ENCODE measurements at places on chromosomes 1 and 21.

DNA sequence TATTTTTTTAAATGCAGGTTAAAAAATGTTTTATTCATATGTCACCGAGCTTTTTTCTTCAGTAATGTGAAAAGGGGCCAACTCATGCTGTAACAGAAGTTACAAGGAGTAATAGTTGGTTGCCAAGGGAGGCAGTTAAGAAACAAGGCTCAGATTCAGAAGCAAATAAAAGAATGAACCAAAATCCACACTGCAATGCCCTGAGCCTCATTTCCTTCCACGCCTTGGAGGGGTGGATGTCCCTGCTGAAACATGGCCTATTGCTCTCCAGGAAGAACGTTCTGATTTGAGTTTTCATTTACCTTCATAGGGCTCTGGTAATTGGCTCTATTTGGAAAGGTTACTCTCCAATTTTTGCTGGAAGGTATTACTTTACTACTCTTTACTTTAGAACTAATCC is 24.4 kb downstream of the ALG14 start:
- DNase-seq: no peak

DNA sequence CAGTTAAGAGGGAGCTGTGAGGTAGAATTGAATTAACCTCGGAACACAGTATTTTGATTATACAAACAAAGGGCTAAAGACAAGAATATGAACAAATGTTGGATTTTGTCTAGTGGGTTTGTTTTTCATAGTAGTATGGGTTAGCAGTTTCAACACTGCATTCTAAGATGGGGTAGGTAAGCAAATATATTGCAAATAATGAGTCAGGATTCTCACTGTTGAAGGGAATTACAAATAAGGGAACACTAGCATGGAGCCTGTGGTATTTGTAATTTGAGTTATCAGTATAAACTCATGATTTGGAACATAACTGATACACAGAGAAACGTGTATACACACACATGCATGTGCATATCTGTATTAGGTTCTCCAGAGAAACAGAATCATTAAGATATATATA is 44.5 kb downstream of the CD55 start:
- DNase-seq: no peak

GRCh38 chr1:156705321-156705917 is at the start of gene CRABP2:
Gene CRABP2, minus strand, starts transcription at chr1:156705583. Its CDS starts 137 bp downstream, at chr1:156705446.
- DNase-seq: no peak

GRCh38 chr1:63328781-63329180 is 6.4 kb downstream of the FOXD3 start:
- DNase-seq: no peak

- DNase-seq: no peak
These were observed 64.2 kb upstream of the SMYD2 start for GRCh38 chr1:214216779-214217178.

GRCh38 chr1:65068202-65069010 is 79.6 kb upstream of the AK4 start:
- no peak for DNase-seq

GRCh38 chr1:93680420-93681100 is 1.1 kb downstream of the BCAR3 start:
- DNase-seq: no peak

DNA sequence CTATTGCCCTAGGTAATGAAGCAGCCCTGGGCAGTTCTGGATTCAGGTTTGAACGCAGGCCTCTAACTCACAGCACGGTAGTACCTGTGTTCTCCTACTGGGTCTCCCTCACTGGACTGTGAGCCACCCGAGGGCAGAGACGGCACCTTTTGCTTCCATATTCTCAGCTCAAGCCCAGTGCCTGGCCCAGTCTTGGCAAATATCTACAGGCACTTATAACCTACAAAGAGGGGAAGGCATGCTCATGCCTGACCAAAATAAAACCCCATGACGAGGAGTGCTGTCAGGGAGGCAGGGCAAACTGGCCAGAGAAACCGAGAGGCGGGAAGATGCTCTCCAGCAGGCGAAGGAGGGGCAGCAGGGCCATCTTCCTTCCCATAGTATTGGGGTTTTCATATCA is 91.1 kb downstream of the DDX20 start:
- DNase-seq: no peak

- DNase-seq: no peak
These were observed 354.6 kb upstream of the C1orf87 start for GRCh38 chr1:60428127-60428526.

All from stimulated activated CD8-positive, alpha-beta memory T cell treated with anti-CD3 and anti-CD28 coated beads, Interleukin-4, amount 100 ng/mL, for 1 hour (primary cell).